H1 (cell line): ENCODE measurements at places on chromosomes 1 and 21. TPM values are rescaled to one million over a fixed set of nuclear protein-coding genes. Genes with fewer than 3 reads are reported as not detected.

DNA sequence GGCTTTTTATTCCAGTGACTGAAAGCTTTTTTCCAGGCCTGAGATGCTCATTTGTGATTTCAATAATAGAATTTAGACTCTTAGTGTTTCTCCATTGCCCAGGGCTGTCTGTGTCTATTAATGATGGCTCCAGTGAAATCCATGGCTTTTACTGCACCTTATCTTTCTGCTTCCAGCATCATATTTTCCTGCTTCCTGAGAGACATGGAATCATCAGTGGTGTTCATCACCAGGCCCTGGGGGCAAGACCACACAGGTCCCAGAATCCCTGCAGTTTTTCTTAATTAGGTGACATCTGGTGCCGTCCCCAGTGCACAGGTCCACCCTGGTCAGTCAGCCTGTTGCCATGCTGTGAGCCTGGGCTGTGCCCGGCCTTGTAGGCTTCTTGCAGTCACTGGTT, 15.5 kb downstream of the NT5C1A start:
- H3K4me3 ChIP-seq = no peak overlapping the region
- H3K36me3 ChIP-seq = no peaks in the 10 kb centered on the region
- no peaks in the 10 kb centered on the region for H3K4me1 ChIP-seq
- no peak overlapping the region for H3K27ac ChIP-seq
- peaks cover 28% of the 10 kb centered on the region; the same call in 1 of the 2 replicates for H3K27me3 ChIP-seq
- no peak for DNase-seq

- no peaks in the 10 kb centered on the region for H3K27me3 ChIP-seq
- no peaks in the 10 kb centered on the region for H3K36me3 ChIP-seq
- no peak for DNase-seq
- no peak overlapping the region for H3K4me3 ChIP-seq
- H3K27ac ChIP-seq = no peak overlapping the region
- no peaks in the 10 kb centered on the region for H3K4me1 ChIP-seq
Measured at GRCh38 chr1:203534526-203534925, 40.6 kb downstream of the OPTC start.

- peaks cover 11% of the 10 kb centered on the region for H3K4me1 ChIP-seq
- DNase-seq = no peak
- no peak overlapping the region for H3K4me3 ChIP-seq
- H3K27ac ChIP-seq = no peak overlapping the region
- H3K27me3 ChIP-seq = no peaks in the 10 kb centered on the region
Measured at GRCh38 chr1:206708882-206709281, 24.2 kb downstream of the MAPKAPK2 start.

GRCh38 chr1:94101613-94102525, 19.1 kb downstream of the ABCA4 start:
- H3K4me1 ChIP-seq = peaks cover 10% of the 10 kb centered on the region
- no peaks in the 10 kb centered on the region for H3K36me3 ChIP-seq
- no peak for DNase-seq
- no peak overlapping the region for H3K4me3 ChIP-seq
- H3K27ac ChIP-seq = no peak overlapping the region
- H3K27me3 ChIP-seq = no peaks in the 10 kb centered on the region; the same call in 1 of the 2 replicates

DNA sequence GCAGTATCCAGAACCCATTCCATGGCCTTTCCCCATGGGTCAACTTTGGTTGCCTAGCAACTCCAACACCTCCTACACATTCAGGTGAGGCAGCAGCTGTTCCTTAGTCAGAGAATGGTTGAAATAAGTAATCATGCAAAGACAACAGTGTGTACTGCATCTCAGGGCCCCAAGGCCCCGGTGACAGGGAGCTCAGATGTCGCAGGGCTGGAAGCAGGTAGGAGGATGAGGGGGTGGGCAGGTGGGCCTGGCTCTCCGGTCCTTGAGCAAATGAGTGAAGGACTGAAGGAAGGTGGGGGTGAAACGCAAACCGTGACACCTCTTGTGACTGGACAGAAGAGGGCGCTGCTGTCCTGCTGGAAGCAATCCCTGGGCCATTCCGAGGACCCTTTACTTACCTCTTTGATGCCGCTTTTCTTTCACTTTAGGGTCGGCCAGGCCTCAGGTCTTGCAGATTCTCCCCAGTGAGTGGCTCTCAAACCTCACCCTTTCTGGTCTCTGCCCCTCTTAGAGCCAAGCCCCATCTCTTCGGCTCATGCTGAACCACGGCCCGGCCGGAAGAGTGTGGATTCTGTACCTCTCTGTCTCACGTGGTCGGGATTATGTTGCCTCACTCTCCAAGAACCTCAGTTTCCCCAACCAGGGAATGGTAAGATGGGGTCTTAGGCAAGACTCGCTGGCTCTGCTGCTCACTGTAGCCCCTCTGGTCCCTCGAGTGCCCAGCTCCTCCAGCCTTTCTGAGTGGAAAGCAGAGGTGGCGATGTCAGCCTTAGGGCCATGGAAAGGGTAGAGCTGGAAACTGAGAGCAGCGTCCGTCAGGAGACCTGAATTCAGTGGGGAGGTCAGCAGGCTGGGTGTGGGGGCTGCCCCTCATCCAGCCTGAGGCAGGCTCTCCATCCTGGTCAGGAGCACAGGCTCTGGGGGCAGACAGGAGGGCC, 5.6 kb upstream of the KCNA10 start:
- no peak overlapping the region for H3K4me3 ChIP-seq
- H3K27me3 ChIP-seq = no peaks in the 10 kb centered on the region
- no peak overlapping the region for H3K27ac ChIP-seq

GRCh38 chr1:45543581-45544417, 6.8 kb upstream of the AKR1A1 start:
- H3K4me3 ChIP-seq = no peak overlapping the region
- no peak for DNase-seq
- H3K4me1 ChIP-seq = no peaks in the 10 kb centered on the region
- H3K27me3 ChIP-seq = no peaks in the 10 kb centered on the region
- no peaks in the 10 kb centered on the region for H3K36me3 ChIP-seq
- H3K27ac ChIP-seq = no peak overlapping the region

DNA sequence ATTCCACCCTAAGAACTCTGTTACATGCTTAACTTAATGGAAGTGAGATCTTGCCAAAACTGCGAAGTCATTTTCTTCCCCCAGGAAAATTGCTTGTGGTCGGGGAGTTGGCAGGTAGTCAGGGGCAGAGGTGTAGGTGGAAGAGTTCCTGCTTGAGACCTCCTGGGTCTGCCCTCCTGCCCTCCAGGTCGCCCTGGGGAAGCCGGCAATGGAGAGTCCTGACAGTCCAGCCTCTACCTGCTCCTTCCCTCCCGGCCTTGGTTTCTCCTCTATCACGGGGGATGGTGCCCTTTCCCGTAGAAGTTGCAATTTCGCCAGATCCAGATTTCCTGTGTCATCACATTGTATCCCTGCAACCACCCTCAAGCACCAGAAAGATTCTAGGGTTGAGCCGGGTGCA, 463.8 kb downstream of the MATN1 start:
- no peaks in the 10 kb centered on the region for H3K27me3 ChIP-seq
- H3K4me1 ChIP-seq = no peaks in the 10 kb centered on the region
- H3K36me3 ChIP-seq = no peaks in the 10 kb centered on the region
- H3K4me3 ChIP-seq = no peak overlapping the region
- no peak overlapping the region for H3K27ac ChIP-seq

GRCh38 chr1:159826441-159827101, at the start of gene SLAMF8:
Gene SLAMF8, plus strand, starts transcription at chr1:159826873. Its CDS starts 26 bp downstream, at chr1:159826899.
- H3K27me3 ChIP-seq = no peaks in the 10 kb centered on the region; the same call in 1 of the 2 replicates
- DNase-seq = no peak
- no peak within 1 kb of the TSS for H3K27ac ChIP-seq
- no peak within 1 kb of the TSS for H3K4me3 ChIP-seq
- 0 out of 2 replicates have a peak, but pooled peaks cover 2% of the 10 kb centered on the region for H3K4me1 ChIP-seq

Gene IL24
- polyA plus RNA-seq = not detected in 2 replicates

Gene GPR89B
- 16.8 and 32.5 TPM in 2 replicates for polyA plus RNA-seq
